ENCODE measurements at places on chromosomes 1 and 21.

DNA sequence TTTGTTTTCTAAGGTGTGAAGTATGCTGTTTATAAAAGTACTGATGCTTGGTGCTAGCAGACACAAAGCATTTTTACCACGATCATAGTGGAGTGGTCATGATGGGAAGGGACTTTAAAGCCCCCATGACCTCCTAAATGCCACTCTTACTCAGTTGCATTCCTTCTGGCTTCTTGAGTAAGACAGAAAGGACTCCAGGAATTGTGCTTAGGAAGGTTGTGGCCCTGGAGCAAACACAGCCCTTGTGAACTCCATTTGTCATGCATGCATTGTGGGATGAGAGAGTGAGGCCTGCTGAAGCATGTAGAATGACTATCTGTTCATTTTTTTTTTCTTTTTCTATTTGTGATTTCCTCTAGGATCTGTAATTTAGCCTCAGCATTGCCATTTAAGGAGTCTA, 34.2 kb downstream of the AK5 start:
- no peak for DNase-seq

- no peak for DNase-seq
These were observed 8.7 kb downstream of the PINK1 start for GRCh38 chr1:20641975-20642374.

DNA sequence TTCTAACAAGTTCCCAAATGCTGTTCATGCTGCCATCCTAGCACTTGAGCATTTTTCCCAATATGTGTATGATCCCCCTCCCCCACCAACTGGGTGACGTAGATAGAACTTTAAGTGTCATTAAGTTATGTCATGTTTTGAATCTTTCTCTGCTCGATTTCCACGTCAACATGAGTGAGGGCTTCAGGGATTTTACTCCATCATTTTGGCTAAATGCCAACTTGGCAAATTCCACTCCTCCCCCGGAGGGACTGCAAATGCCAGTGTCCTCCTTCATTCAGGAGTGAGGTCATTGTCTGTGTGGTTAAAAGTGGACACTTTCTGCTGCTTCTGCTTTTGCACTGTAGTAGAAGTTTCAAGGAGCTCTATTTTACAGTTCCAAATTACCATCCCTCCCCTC, 201.7 kb downstream of the FGGY start:
- DNase-seq: no peak

GRCh38 chr1:52476943-52477342, 72.5 kb downstream of the PRPF38A start:
- no peak for DNase-seq

DNA sequence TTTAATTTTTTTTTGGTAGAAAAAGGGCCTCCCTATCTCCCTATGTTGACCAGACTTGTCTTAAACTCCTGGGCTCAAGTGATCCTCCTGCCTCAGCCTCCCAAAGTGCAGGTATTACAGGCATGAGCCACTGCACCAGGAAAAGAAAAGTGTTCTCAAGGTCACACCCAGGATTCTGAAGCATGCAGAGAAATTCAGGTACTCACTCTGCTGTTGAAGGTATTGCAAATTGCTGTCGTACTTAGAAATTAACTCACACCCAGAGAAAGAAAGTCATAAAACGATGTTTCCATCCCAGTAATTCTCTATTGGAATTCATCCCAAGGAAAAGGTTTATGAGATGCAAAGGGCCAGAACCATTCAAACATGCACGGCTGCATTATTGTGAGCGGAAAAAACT, 73.7 kb downstream of the DHRS3 start:
- no peak for DNase-seq

DNA sequence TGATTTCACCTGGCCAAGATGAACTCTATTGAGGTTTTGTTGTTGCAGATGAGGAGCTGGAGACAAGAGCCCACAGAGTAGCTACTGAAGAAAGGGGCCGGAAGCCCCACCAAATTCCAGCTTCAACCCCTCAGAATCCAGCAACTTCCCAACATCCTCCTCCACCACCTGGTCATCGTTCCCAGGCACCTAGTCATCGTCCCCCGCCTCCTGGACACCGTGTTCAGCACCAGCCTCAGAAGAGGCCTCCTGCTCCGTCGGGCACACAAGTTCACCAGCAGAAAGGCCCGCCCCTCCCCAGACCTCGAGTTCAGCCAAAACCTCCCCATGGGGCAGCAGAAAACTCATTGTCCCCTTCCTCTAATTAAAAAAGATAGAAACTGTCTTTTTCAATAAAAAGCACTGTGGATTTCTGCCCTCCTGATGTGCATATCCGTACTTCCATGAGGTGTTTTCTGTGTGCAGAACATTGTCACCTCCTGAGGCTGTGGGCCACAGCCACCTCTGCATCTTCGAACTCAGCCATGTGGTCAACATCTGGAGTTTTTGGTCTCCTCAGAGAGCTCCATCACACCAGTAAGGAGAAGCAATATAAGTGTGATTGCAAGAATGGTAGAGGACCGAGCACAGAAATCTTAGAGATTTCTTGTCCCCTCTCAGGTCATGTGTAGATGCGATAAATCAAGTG, 14.3 kb downstream of the CD2 start:
- DNase-seq: no peak

Measured in stimulated activated CD8-positive, alpha-beta memory T cell treated with anti-CD3 and anti-CD28 coated beads, Interleukin-2, amount 100 ng/mL, for 48 hours (primary cell).